AG08396 (cell line): ENCODE measurements at places on chromosomes 3 and 15.

DNA sequence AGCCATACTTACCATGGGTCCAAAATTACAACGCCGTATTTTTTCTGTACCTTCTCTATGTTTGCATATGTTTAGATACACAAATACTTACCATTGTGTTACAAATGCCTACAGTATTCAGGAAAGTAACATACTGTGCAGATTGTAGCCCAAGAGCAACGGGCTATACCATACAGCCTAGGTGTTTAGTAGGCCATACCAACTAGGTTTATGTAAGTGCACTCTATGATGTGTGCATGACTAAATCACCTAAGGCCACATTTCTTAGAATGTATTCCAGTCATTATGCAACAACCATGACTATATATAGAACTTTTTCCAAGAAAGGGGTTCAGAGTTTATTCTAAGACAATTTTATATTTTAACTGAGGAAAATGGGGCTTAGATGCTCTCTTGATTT is 411.7 kb downstream of the MAGI1 start:
- no peak for DNase-seq

- no peak for DNase-seq
These were observed 357.2 kb downstream of the CLSTN2 start for GRCh38 chr3:140292170-140292569.

DNA sequence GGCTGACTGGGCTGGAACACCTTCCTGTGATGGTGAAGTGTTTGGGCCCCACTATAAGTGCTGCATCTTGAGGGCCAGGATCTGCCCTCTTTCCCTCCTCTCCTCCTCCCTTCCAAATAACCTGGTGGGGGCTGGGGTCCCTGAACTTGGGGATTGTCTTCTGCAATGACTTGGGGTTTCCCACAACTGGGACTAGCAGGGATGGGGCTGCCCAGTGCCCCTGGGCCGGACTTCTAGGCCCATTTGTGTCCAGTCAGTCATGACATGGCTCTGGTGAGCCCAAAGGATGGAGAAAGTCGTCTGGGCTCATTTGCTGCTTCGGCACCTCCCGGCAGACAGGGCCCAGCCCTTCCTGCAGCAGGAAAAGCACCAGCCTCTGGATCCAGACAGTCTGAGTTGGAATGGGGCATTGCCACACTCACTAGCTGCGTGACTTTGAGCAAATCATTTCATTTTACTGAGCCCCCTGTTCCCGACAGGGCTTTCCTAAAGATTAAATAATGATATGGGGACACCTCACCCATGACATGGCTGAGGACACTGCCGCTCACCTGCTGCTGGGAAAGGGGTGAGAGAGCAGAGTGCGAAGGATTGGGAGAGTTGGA is 113.2 kb downstream of the DNAJB8 start:
- DNase-seq, result no peak

DNA sequence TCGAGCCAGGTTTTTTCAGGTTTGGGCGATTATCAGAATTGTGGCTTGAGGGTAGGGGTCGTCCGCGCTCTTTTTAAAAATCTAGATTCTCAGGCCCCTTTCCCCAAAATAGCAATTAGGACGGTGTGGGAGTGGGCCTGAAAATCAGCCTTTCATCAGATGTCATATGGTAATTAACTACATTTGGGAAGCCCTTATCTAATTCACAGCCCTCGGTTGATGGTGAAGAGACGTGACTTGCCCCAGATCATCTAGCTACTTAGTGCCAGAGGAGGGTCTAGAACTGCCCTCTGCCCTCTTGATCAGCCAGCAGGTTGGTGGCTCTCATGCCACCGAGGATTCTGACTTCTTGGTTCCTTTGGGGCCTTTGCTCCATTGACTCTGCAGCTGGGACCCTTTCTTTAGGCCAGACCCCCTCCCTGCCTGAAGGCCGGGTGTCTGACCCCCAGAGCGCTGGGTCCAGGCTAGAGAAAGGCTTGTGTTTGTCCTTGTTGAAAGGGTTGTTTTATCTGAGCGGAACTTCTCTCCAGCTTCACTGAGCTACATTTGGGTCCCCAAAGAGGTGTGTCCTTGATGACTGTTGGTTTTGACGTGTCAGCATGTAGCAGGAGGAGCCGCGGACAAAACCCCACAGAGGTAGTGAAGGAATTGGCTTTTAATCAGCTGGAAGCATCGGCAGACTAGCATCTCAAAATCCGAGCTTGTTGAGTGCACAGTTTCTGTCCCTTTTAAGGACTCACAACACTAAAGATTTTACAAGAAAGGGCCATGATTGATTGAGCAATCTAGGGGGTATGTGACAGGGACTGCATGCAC is 857 bp downstream of the AEN start:
- peak; percentile 42 for DNase-seq

DNA sequence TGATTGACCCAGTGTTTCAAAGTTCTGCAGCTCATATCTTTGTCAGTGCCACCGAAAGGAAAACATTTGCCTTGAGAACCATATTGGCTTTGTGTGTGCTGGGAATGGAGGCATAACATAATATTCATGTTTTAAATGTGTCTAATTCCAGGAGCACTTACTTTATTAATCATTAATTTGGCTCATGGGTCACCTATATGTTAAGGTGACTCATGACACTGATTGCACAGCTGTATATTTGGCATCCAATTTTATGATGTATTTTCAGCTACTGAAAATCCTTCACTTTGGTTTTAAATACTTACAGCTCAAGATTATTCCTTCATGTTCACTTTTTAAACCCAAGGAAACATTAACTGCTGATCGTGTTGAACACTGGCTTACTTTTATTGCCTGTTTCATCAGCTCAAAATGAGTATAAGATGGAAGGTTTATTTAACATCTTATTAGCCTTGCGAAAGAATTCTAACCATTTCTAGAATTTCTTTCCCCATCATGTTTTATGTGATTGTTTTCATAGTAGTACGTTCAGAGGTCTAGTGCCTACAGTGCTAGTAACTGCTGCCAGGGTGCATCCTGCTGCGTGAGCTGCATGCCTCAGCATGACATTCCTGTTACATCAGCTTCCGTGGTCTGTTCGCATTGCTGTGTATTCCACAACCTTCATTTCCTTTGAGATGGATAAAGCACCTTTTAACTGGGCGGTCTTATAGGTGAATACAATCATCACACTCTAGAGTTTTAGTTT is 63.7 kb downstream of the LRCH3 start:
- DNase-seq, result peak; percentile 90

DNA sequence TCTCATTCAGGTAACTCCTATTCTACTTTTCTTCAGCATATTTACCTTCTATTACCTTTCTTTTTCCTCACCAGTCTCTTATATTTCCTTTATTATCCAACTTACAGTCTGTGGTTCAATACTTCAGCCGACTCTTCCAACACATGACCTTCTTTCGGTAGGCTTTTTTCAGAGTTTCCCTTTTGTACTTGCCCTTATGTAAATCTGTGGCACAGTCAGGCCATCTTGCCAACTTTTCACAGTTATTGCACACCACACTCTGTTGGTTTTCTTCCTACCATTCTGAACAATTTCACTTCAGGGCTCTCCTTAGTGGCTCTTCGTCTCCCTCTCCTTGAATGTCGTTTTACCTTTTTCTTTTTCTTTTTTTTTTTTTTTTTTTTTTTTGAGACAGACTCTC is 427.8 kb downstream of the LPP start:
- DNase-seq, result no peak

GRCh38 chr3:160771811-160772459 is 15.9 kb downstream of the PPM1L start:
- no peak for DNase-seq

DNA sequence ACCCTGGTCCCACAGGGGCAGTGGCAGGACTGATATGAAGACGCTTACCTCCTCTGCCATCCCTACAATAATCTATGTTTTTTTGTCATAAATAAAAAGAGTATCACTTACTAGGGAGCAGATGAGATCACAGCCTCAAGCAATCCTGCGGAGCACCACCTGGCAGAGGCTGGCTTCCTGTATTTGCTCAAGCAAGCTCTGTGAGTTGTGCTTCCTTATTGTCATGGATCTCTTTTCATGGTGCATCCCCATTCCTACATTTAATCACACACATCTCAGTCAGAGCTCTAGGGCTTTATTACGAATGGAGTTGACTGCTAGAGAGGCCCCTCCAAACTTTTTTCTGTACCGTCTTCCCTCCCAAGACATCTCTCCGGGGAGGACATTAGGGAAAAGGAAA is 186.0 kb downstream of the UBE2E2 start:
- DNase-seq, result no peak

GRCh38 chr3:192284443-192285072 is 442.8 kb downstream of the FGF12 start:
- no peak for DNase-seq

DNA sequence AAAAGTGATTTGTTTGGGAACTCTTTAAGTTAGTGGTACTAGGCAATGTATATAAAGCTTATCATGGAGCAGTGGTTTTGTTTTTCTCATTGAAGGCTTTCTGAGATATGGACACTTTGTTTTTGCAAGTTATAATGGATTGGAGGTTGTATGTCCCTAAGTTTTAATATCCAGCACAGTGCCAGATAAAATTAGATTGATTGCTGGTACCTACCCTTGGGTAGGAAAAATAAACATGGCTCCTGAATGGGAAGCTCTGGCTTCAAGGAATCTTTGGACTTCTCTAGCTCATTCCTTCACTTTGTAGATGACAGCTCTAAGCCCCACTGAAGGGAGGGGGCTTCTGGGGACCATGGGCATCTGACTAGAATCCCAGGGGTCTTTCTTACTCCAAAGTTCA is 81.8 kb upstream of the SKOR1 start:
- no peak for DNase-seq

- DNase-seq, result peak; percentile 41
These were observed 462.0 kb downstream of the PDCD6IP start for GRCh38 chr3:34260271-34261000.

GRCh38 chr3:152742368-152743347 is 92.3 kb upstream of the P2RY1 start:
- no peak for DNase-seq

GRCh38 chr15:71691081-71691457 is 119.3 kb upstream of the NR2E3 start:
- DNase-seq, result no peak
